ENCODE measurements at places on chromosomes 2 and 18.

- no peak for DNase-seq
Measured at GRCh38 chr2:64696636-64697035, 42.9 kb upstream of the SERTAD2 start.

- DNase-seq = no peak
Measured at GRCh38 chr18:37636831-37637477, 71.4 kb upstream of the CELF4 start.

DNA sequence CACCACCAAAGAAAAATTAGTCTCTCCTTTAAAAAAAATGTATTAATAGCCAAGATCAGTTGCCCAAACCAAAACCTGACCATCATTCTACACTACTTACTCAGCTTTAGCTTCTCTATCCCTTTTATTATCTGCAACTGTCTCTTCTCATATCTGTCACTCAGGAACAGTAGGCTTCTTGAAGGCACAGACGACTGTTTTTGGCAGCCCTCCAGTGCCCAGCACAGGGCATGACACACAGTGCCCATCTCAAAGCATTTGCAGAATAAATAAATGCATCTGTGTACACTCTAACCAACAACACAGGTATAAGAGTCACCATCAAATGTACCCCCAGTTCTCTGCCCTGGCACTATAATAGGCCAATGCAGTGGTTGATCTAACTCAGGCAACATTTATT lies 117.2 kb downstream of the UXS1 start:
- no peak for DNase-seq

- no peak for DNase-seq
Measured at GRCh38 chr18:13004396-13004795, 13.2 kb downstream of the CEP192 start.

DNA sequence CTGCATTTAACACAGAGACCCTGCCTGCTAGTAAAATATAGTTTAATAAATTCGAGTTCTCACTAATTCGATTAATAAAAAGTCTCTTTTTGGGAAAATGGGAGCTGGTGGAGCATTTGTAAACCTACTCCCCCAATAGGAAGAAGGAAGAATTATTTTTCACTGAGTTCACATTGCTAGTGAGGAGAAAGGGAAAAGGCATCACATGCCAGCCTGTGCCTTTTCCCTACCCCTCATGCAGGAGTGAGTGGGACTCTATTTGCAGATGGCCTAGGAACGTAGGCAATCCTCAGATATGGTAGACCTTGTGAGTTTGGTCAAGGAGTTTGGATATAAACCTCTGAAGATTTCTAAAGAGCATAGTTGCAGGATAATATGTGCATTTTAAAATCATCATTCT lies 218.4 kb upstream of the TRIB2 start:
- no peak for DNase-seq

DNA sequence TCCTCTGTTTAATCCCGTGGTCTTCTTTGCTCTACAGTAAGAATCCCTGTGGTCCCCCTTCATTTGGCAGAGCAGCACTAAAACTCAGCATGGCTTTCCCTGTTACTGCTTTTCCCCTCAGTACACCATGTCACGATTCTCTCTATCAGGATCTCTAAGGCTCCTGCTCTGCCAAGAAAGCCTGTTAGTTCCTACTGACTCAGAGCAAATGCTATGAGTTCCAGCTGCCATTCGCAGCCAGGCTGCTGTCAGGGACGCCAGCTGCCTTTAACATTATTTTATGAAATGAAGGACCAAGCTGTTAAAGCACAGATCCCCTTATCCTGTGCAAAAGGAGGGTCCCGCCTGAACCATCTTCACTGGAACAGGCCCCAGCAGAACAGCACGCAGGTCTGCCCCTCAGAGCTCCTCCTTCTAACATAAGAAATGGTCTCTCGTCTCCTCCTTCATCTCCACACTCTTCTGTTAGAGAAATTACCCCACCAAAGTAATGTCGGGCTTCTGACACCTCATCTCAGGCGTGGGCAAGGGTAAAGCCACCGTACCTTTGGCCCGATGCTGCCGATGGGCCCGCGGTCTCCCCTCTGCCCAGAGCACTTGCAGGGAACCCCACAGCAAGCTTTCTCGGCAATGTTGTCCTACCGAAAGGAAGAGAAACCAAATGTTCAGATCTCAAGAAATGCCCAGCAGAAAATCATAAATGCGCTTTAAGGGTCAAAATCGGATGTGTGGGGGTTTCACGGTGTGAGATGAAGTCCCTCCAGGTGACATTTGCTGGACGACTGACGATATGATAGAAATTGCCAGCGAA lies 52.6 kb downstream of the COL6A3 start:
- no peak for DNase-seq

- DNase-seq = peak; percentile 54
Measured at GRCh38 chr2:100427627-100428258, 10.3 kb upstream of the CHST10 start.

DNA sequence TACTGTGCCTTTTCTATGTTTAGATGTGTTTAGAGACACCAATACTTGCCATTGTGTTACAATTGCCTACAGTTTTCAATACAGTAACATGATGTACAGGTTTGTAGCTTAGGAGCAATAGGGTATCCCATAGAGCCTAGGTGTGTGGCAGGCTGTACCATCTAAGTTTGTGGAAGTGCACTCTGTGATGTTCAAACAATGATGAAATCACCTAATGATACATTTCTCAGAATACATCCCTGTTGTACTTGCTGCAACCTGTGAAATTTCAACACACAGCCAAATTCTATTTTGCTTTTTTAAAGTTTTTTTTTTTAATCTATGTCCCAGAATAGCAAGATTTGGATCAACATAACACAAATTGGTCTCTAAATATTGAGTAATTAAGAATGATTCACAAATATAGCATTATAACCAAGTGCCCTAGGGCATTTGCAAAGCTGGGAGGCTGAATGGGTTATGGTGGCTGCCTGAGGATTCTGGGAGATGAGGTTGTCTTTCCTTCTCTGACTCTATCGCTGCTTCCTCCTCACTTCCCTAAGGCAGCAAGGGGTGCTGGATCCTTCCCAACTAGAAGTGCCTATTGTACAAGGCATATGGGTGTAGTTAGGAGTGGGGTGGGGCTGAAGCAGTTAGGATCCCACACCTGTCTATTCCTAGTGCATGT lies 78.3 kb downstream of the SKA1 start:
- no peak for DNase-seq

DNA sequence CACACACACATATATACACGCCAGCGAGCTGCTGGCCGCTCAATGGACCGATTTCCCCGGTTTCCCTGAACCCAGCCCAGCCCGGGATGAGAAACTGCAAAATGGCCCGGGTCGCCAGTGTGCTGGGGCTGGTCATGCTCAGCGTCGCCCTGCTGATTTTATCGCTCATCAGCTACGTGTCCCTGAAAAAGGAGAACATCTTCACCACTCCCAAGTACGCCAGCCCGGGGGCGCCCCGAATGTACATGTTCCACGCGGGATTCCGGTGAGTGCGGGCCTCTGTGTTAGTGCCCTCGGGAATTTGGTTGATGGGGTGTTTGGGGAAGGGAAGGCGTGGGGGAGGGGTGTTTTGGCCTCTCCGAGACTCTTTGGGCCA lies 392 bp downstream of the ST8SIA3 start:
- DNase-seq = no peak

GRCh38 chr2:25078170-25079049 lies 36.5 kb downstream of the EFR3B start:
- DNase-seq = no peak

GRCh38 chr2:196314780-196315179 lies 143.4 kb upstream of the STK17B start:
- DNase-seq = no peak

- DNase-seq = no peak
Measured at GRCh38 chr2:34102339-34102738, 503.2 kb upstream of the FAM98A start.

- DNase-seq = no peak
Measured at GRCh38 chr2:36481709-36482108, 116.3 kb downstream of the FEZ2 start.

- peak; percentile 53 for DNase-seq
Measured at GRCh38 chr2:227862227-227862740, 9.1 kb upstream of the DAW1 start.

GRCh38 chr2:229346816-229347540 lies 75.9 kb upstream of the PID1 start:
- DNase-seq = no peak

GRCh38 chr18:26470011-26470637 lies 78.2 kb downstream of the KCTD1 start:
- DNase-seq = no peak

DNA sequence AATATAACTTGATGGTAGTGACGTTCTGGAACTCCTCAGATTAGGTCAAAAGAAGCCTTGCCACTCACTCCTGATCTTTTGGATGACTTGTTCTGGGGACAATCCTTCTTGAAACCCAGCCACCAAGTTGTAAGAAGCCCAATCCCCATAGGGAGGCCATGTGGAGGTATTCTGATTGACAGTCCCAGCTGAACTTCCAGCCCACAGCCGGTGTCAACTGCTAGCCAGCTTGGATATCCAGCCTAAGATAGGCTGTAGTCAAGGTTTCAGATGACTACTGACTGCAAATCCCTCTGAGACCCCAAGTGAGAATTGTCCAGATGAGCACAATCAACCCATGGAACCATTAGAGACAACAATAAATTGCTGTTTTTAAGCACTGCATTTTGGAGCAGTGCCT lies 31.4 kb downstream of the EIF2AK2 start:
- no peak for DNase-seq

- DNase-seq = peak; percentile 49
Measured at GRCh38 chr18:6920099-6920955, 190.8 kb downstream of the ARHGAP28 start.

DNA sequence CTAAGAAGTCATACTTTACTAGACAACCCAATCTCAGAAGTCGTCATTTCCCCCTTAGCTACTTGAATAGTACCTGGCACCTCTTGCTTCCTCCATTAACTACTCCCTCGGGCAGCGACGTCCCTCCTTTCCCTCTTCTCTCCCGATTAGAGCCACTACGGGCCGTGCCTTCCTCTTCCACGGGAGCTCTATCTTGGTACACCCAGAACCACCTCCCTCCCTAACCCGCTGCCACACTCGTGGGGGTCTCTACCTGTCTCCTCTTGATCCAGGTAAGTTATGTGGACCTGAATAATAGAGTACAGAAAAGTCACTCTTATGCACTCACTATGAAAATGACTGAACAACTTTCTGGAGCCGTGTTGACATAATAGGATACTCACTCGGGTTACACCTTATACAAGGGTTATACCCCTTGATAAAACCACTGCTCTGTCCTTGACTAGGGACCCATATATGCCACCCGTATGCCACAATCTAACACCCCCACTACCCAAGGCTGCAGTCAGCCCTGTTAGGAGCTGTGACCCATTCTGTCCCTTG lies 595 bp upstream of the HDHD2 start:
- DNase-seq = no peak

DNA sequence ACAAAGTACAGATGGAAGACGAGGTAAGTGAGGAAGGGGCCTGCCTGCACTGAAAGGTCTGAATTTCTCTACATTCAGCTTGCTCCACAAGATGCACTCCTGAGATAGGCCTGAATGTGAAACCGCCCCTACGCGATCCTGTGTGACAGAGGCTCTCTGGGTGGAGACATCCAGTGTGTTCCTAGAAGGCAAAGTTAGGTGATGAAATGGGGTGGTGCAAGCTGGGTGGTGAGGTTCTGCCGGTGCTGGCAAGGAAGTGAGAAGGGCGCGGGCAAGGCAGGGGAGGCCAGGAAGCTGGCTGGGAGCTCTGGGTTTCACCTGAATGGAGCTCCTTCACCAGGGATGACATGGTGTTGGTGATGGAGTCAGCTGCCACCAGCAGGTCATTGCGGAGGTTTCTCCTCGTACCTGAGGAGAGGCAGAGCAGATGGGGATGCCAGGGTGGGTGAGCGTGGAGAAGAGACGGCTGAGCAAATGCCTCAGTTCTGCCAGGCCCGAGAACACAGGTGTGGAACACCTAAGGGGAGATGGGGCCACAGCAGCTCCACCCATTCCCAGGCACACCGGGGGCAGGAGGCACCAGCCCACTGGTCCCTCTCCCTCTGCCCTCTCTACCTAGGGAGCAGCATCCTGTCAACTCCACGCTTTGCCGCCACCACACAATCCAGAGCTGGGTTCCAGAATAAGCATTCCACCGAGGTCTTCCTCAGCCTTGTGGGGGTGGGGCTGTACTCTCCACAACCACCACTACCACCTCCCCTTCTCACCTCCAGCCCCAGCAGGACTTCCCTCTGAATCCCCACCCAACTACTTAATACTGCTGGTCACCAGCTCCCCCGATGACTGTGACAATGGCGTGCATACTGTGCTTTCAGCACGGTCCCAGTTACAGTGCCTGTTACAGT lies 45.5 kb upstream of the DNMT3A start:
- no peak for DNase-seq

DNA sequence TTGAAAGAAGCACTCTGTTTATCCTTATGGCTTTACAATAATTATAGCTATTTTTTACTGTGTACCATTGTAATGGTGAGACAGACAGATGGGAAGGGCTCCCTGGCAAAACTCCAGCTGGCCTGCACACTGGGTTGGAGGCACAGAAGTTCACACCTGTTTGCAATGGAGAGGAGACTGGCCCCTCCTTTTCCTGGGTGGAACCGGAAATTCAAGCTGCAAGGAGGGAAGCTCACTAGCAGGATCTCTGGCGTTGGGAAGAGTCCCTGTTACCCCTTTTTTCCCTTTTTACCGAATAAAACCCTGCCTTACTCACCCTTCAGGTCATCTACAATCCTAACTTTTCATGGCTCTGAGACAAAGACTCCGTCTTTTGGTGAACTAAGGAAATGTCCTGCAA lies 100.3 kb upstream of the TFPI start:
- DNase-seq = no peak

GRCh38 chr2:237819231-237819630 lies 20.7 kb downstream of the RBM44 start:
- DNase-seq = peak; percentile 34

DNA sequence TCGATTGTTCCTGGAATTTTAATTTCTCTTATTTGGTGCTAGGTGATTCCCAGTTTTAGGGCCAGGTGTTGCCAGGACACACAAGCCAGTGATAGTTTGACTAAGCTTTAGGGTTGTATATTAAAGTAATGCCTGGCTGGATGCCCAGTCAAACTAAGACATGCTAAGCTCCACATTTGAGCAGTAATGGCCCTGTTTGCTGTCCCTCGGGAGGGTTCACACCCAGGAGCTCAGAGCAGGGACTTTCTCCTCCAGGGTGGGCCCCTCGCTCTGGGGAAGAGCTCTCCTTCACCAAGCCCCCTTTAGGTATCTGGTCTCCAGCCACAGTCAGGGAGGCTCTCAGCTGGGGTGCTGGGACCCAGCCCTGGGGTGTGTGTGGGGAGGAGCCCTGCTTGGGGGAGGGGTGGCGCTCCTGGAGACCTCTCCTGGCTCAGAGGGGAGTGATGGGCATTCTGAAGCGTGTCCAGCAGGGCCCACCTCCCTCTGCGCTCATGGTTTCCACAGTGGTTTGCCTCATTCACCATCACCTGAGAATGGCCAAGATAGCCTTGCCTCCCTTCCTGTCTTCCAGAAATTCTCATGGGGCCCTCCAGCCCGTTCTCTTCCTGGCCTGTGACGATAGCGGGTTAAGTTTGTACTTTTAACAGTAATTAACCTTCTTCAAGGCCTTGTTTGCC lies 31.7 kb downstream of the INPP4A start:
- DNase-seq = no peak

DNA sequence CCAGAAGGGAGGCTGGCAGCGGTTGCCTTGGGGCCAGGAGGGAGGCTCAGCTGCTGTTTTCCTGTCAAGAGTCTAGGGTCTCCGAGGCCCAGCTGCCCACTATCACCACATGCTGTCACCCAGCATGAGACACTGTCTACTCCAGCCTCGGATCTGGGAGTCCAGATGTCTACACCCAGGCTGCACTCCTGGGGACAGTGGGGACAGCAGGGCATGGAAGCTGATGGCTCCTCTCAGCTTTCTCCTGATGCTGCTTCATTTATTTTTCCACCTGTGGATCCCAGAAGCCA lies 134.0 kb downstream of the PTGR3 start:
- DNase-seq = no peak

- DNase-seq = no peak
Measured at GRCh38 chr2:66327066-66327740, 107.7 kb upstream of the MEIS1 start.

All from activated CD4-positive, alpha-beta T cell treated with anti-CD3 and anti-CD28 coated beads, Interleukin-10, Interleukin-2, amounts not matched to agents 100 ng/mL and 50 ng/mL, durations not matched to agents 16 hours and 8 hours (primary cell).